ENCODE measurements at places on chromosomes 12 and 14.

- DNase-seq = no peak
Measured at GRCh38 chr12:55970775-55971174, 3.1 kb upstream of the RAB5B start.

GRCh38 chr14:72763892-72764291 lies 130.0 kb downstream of the DPF3 start:
- DNase-seq = no peak

- DNase-seq = no peak
Measured at GRCh38 chr12:123384994-123385376, 1.1 kb downstream of the KMT5A start.

- DNase-seq = no peak
Measured at GRCh38 chr12:2613326-2614073, 181.3 kb upstream of the FKBP4 start.

DNA sequence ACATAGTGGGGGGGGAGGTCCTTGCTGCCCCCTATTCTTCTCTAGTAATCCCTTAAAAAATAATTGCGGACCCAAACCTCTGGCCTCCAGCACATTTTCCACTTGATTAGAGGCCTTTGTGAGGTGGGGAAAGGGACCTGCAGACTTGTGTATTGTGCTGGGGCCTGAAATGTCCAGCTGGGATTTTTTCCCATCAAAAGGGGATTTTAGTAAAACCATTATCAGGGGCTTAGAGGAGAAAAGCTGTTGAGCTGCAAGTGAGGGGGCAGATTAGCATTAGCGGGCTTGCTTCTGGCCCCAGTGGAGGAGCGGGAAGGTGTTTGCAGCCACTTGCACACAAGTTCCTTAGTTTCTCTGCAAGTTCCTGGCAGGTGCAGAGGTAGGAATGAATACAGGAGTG lies 13.9 kb downstream of the FBXL14 start:
- DNase-seq = no peak

DNA sequence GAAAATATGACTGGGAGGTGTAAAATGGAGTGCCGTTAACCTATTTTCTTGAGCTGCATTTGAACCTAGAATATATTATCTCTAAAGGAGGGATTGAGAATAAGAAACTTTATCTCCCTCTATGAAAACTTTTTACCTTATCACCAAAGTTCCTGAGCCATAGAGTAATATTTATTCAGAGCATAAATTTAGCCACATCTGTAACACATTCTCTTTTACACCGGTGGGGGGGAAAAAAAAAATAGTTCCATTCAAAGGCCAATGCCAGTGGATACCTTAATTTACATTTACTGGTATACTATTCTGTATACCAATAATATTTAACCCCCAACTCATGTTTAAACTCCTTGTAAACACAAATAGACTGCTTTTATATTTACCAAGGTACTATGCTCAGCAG lies 21.7 kb downstream of the CERS5 start:
- DNase-seq = no peak

GRCh38 chr12:23834076-23834475 lies 115.4 kb downstream of the SOX5 start:
- DNase-seq = no peak

DNA sequence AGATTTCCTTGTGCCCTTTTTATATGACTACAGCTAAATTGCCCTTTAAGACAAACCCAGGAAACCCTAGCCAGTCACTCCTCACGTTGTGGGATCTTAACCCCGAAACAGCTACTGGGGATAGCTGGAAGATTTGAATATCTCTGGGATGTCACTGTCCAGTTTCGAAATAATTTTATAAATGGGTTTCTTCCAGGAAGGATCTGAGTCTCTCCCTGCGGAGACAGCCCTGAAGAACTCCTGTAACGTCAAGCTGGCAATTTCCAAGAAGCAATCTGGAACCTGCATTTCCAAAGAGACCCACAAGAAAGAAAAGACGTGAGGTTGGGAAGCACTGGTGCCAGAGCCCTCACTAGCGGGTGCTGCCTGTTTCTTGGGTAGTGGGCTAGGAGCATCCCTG lies 20.9 kb downstream of the PROX2 start:
- DNase-seq = no peak

DNA sequence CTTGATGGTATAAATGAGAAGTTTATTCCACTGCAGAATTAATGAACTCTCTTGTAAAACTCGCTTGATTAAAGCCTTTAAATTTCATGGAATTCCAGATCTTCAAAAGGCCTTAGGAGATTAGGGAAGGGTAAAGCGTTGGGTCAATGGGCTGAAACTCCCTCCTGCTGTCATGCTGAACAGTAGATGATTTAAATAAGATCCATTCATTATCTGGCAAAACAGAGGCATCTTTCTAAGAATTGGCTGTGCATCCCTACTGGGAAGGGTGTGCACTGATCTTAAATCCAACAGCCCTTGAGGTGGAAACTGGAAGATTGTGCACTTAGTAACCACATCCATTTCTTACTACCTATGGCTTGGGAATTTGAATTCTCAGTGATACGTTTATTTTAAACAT lies 56.0 kb downstream of the PLCZ1 start:
- no peak for DNase-seq

- DNase-seq = no peak
Measured at GRCh38 chr12:80756875-80757274, 40.2 kb downstream of the MYF5 start.

DNA sequence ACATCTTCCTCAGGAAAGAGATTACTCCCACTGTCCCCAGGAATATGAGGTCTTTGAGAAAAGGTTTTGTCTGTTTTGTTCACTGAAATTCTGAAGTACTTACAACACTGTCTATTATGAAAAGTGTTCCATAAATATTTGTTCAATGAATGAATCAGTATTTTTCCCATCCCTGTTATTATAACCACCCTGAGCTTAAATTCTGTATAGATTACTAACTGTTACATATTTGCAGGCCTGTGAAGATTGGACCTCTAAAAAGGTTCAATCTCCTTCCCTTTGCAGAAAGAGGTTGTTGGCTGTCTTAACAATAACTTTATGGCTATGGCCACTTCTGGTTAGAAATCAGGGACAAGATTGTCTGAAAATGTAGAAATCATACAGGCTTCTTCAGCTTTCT lies 174.5 kb upstream of the NPAS3 start:
- no peak for DNase-seq

- no peak for DNase-seq
Measured at GRCh38 chr14:20662968-20663732, 21.2 kb upstream of the RNASE4 start.
